ENCODE measurements at places on chromosomes 5 and 9.

GRCh38 chr5:38724301-38725030, 121.3 kb upstream of the OSMR start:
- no peak for DNase-seq

GRCh38 chr5:68336200-68336599, 120.6 kb downstream of the PIK3R1 start:
- DNase-seq = no peak

DNA sequence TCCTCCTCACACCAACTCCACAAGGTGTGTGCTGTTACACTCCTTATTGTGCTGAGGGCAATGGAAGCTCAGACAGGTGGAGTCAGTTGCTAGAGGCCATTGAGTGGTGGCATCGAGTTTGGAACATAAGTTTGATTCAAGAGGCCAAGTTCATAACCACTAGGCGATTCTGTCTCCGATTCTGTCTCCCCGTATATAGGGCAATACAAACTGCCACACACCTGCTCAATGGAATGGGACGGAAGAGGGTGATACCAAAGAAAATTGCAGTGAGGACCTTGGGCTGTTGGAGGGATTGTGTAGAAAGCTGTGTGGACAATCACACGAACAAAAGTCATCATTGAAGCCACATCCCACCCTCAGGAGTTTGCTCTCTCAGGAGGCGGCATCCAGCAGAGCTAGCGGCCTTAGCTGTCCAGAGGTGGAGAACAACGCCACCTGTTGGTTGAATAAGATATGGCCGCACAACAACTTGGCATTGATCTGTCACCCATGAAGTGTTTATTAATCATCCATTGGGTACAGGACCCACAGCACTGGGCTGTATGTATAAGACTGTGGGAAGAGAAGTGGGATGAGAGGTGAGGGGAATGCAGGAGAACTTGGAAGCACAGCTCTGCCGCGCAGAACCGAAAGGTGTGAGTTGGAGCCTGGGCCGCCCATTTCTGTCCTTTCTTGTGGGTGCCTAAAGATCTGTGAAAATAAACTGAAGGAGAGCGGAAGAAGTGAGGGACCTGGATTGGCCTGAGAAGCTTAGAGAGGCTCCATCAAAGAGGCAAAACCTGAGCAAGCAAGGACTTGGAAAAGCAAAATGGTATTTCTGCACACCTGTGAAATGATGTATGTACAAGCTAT, 16.1 kb upstream of the NEUROG1 start:
- DNase-seq = peak; percentile 82

- no peak for DNase-seq
Measured at GRCh38 chr9:4618700-4619099, 43.4 kb upstream of the PLPP6 start.

- DNase-seq = no peak
Measured at GRCh38 chr9:115397591-115398312, 279.8 kb upstream of the TNC start.

DNA sequence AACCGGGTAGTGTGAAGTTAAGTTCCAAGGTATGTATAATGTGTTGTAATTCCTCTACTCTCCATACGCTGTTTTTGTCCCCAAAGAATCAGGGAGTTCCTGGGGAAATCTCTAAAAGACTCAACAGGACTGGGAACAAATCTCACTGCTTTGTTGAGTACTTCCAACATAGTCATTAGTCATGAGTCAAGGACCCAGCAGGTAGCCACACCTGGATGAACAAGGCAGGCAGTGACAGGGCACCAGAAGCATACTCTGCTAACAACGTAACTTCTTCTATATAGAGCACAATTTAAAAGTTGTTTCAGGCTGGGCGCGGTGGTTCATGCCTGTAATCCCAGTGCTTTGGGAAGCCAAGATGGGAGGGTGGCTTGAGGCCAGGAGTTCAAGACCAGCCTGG, 126.8 kb downstream of the SLC1A3 start:
- no peak for DNase-seq

- DNase-seq = no peak
Measured at GRCh38 chr5:38121420-38121819, 136.9 kb upstream of the EGFLAM start.

Data from islet precursor cell (in vitro differentiated cells).